ENCODE measurements at places on chromosomes 4 and X.

DNA sequence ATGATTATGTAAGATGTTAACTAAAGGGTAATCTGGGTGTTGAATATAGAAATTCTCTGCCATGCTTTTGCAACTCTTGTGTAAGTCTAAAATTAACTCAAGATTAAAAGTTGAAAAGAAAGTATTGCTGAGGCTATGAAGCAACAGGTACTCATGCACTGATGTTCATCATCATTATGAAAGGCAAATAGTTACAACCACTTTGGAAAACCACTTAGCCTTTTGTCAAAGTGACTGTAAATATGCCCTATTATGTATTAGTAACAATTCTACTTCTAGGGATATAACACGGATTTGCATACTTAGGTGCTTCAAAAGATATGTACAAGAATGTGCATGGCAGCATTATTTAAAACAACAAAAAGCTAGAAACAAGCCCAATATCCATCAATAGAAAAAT, 227.8 kb upstream of the CXXC4 start:
- no peak for ATAC-seq

DNA sequence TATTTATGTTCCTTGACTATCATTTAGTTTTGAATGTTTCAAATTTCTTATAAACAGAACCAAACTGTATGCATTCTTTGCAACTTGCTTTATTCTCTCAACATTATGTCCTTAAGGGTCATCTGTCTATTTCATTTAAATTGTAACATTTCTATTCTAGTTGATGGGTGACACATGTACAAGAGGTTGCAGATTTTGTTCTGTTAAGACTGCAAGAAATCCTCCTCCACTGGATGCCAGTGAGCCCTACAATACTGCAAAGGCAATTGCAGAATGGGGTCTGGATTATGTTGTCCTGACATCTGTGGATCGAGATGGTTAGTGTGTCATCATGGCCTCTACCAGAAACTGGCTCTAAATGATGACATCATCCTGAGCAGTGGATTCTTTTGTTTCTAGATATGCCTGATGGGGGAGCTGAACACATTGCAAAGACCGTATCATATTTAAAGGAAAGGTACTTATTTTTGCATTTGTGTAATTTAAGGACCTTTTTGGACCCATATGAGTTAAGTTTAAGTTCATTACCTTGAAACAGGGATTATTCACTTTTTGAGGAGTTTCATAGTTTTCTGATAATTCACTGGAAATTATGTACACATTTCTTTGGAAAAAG, 6.1 kb downstream of the LIAS start:
- peak; percentile 41 for ATAC-seq

DNA sequence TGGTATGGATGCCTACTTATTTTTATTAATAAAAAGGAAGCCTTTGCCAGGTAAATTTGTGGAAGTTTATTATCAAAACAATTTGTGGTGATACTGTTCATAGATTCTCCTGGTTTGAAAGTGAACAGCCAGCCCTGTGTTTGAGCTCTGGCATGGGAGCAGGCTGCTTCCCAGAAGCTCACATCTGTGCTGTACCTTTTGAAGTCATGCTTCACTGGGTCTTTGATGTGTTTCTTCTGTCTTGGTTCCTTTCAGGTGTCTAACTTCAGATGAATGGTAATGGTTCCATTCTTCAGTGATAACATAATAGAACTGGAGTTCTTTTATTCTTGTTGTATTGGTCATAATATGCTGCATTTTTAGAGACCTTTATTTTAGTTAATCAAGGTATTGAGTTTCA, 85.5 kb downstream of the BMPR1B start:
- ATAC-seq, result no peak

DNA sequence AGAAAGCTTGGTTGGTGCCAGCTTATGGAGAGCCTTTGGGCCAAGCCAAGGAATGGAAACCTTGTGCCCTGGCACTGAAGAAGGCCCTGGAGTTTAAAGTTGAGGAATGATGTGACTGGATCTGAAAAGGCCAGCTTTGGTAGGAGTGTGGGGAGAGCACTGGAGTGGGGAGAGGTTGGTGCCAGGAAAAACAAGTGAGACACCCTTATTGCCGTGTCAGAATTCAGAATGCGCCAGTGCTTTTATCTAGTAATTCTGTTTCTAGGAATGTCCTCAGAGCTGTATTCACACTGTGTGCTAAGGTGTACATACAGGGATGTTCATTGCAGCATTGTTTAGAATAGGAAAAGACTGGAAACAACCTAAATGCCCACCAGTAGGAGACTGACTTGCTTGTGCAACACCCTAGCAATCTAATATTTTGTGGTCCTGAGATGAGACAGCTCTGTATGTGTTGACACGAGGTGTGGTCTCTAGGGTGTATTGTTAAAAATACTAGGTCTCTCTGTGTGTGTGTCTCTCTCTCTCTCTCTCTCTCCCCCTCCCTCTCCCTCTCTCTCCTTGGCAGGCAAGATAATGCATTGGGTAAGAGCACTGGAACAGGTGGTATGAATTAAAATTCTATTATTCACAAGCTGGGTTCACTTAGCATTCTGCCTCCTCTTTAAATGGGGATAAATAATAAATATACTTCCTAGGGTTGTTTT, 107.8 kb downstream of the GATB start:
- ATAC-seq, result no peak

DNA sequence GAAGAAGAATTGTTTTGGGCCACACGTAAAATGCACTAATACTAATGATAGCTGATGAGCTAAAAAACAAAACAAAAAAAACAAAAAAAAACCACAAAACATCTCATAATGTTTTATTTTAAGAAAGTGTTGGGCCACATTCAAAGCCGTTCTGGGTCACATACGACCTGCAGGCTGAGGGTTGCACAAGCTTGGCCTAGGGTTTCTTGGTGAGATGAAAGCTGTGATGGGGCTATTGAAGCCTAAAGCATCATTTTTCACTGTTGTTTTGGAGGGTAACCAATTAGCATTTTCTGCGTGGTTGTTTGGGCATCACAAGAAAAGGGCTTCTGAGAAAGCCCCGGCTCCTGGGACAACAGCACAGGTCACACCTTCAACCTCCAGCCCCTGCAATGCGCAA, 42.5 kb upstream of the ZNF157 start:
- ATAC-seq, result no peak

Measured in esophagus mucosa (tissue), 1 donor.